ENCODE measurements at places on chromosomes 2 and 18. TPM values are rescaled to one million over a fixed set of nuclear protein-coding genes. Genes with fewer than 3 reads are reported as not detected.

DNA sequence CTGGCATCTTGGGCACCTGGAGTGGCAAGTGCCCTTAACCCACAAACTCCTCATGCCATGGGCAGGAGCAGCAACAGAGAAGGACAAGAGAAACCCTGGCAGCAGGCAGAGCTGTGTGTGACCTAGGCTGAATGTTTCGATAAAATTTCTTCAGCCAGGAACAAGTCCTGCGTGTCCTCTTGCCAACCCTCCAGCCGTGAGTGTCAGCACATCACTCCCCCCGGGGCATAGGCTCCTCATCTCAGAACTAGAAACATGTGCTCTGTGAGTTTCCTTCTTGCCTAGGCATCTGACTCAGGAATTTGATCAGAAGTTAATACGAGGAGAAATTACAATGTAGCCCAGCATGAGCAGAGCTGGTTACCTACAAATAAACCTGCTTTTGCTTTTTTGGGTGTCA is 2.2 kb downstream of the ABCG8 start:
- no peak for DNase-seq
- no peaks in the 10 kb centered on the region for H3K36me3 ChIP-seq
- H3K4me3 ChIP-seq = no peak overlapping the region
- H3K27me3 ChIP-seq = no peaks in the 10 kb centered on the region
- no peaks in the 10 kb centered on the region for H3K4me1 ChIP-seq

GRCh38 chr2:232721882-232722281 is 24.8 kb downstream of the GIGYF2 start:
- H3K36me3 ChIP-seq = no peaks in the 10 kb centered on the region
- no peak overlapping the region for H3K4me3 ChIP-seq
- no peaks in the 10 kb centered on the region for H3K27me3 ChIP-seq
- H3K27ac ChIP-seq = no peak overlapping the region
- DNase-seq = no peak

GRCh38 chr2:4597400-4597799 is 894.0 kb downstream of the DCDC2C start:
- no peaks in the 10 kb centered on the region for H3K27me3 ChIP-seq
- no peak overlapping the region for H3K27ac ChIP-seq
- no peaks in the 10 kb centered on the region for H3K4me1 ChIP-seq
- H3K36me3 ChIP-seq = no peaks in the 10 kb centered on the region
- H3K4me3 ChIP-seq = no peak overlapping the region

The RNF152 gene
- total RNA-seq = 3.1 TPM

The UGT1A4 gene
- not detected for total RNA-seq
